ENCODE measurements at places on chromosomes 16 and 17.

DNA sequence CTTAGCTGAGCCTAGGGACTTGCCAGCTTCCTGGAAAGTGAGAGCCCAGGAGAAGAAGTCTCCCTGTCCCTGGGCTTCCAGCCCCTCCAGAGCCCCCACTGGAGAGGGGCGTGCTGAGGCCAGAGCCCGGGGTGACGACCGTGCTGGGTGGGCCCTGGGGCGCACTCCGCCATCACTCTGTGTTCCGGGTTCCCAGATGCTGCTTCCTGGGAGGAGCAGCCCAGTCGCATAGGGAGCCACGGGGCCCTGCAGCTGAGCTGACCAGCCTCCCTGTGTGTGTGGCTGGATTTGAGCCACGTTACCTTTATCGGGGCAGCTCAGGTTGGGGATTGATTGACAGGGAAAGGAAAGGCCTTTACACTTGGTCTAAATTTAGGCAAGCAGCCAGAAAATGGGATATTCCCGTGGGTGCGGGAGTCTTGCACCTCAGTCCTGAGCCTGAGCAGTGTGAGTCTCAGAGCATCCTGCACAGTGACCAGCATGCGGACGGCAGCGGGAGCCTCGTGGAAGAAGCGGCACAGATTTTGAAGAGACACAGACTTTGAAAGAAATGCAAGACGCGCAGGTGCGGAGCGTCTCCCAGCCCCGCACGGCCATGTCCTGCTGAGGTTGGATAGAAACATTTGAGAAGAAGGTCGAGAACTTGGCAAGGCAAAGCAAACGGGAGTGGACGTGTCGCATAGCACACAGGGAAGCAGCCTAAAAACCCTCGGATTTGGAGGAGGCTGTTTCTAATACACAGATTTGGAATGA is 51.3 kb upstream of the ZNF750 start:
- no peak for DNase-seq

DNA sequence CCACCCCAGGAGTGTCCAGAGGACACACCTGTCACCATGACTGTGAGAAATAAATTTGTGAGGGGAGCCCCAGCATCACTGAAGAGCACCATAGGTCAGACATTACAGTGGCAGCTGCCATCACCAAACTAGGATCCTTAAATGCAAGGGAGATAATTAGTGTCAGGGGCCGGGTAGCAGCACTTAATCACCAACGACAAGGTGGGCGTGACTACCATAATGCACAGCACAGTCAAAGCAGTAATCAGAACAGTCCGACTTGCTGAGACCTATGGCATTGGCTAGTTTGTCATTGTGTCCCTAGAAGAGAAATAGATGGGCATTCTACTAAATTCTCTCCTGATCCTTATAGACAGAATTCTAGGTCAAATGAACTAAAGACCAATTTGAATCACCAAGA is 856.7 kb upstream of the GOT2 start:
- no peak for DNase-seq

DNA sequence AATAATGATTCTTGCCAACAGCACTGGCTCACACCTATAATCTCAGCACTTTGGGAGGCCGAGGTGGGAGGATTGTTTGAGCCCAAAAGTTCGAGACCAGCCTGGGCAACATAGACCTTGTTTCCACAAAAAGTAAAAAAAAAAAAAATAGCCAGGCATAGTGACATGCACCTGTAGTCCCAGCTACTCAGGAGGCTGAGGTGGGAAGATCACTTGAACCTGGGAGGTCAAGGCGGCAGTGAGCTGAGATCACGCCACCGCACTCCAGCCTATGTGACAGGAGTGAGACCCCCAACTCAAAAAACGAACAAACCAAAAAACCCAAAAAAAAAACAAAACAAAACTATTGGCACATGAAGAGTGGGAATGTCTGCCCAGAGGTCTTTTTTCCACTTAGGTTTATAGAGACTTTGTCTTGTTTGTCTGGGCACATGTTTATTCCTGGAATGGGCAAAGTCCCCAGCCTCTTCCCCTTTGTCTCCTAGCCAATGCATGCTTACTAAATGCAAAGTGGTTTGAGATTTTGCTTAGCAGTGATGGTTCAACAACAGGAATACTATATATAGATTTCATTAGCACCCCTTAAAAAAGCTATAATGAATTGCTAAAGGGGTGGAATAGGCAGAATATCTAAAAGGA is 25.9 kb downstream of the NMT1 start:
- no peak for DNase-seq

DNA sequence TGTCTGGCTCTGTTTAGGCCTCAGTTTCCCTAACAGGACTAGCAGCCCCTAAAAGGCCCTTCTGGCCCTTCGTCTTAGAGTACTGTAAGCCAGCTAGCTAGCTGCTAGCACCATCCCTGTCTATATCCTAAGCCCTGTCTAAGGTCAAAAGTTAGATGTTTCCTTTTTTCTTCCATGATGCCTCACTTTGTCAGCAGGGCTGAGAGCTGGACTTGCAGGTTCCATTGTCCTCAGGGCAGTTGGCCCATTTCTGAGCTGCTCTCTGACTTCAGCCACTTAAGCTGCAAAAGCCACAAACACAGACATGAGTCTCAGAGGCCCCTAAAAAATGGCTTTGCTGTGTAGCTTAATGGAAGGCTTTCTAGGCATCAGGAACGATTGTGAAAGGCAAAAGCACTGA is 187.7 kb downstream of the CBLN1 start:
- no peak for DNase-seq

- DNase-seq: no peak
Observed at GRCh38 chr17:49519781-49520180, 24.7 kb downstream of the NGFR start.

- no peak for DNase-seq
Observed at GRCh38 chr17:48603959-48604769, 622 bp downstream of the HOXB6 start.

- peak; percentile 85 for DNase-seq
Observed at GRCh38 chr17:79810130-79811010, 13.5 kb upstream of the CBX8 start.

- DNase-seq: no peak
Observed at GRCh38 chr17:40103688-40104087, 3.3 kb upstream of the NR1D1 start.

DNA sequence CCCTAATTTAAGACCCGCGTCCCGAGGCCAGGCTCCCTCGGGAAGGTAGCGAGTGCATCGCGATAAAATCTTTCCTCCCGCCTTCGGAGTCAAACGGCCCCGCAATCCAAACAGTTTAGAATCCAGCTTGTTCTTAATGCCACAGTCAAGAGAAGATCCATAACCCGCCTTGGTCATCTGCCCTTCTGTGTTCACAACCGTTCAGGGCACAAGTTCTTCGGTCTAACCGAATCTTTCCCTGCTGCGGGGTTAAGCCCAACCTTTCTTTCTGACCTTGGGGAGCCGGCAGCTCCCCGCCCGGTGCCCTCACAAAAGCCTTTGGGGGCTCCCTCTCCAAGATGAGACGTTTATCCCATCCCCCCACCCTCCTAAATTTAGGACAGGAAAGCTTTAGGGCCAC is 30.3 kb downstream of the CPSF4L start:
- no peak for DNase-seq

GRCh38 chr17:79955167-79955549 is 80.5 kb downstream of the TBC1D16 start:
- peak; percentile 53 for DNase-seq

DNA sequence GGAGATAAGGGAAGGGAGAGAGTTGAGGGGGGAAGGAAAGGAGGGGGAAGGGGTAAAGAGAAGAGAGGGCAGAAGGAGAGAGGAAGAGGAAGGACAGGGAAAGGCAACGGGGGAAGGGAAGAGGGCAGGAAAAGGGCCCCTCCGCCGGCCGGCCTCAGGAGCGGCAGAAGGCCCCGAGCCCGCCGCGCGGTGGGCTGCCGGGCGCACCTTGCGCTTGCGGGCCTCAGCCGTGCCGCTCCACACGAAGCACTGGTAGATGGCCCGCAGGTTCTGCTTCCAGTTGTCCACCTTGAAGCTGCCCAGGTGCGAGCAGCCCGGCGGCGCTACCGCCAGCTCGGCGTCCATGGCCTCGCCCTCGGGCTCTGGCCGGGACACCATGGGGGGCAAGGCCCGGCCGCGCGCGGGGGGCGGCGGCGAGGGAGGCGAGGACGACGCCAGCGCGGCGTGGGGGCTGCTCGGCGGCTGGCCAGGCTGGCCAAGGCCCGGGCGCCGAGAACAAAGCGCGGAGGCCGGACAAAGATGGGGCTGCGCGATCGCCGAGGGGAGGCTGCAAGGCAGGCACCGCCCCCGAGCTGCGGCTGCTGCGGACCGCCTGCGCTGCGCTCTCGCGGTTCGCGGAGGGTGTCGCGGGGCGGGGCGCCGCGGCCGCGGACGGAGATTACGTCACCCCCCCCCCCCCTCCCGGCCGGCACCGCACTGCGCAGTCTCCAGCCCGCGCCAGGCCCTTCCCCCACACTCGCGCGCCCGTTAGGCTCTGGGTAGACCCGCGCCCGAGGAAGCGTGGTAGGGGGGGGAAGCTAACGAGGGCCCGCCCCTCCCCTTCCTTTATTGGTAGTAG is at the start of gene USP22:
TSS of gene USP22 (minus strand) at position 554 of the 838 bp plus-strand sequence. CDS start at position 378, 176 bp downstream.
- DNase-seq: no peak

- no peak for DNase-seq
Observed at GRCh38 chr17:2881295-2881694, 85.1 kb downstream of the RAP1GAP2 start.

- no peak for DNase-seq
Observed at GRCh38 chr17:5225668-5226457, 8.8 kb downstream of the SCIMP start.

DNA sequence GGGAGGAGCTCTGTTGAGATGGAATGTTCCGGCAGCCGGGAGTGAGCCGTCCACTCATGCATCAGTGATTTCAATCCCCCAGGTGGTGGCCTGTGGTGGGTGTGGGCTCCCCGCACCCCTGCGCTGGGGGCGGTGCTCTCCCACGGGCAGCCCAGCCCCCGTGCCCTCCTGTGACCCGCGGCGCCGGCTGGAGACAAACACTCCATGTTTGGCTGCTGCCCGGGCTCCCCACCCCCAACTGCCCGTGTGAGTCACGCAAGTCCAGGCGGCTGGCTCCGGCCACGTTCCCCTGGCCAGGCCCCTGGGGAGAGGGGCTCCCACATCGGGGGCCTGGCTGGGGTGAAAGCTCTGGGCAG is 29.4 kb downstream of the CACNA1H start:
- no peak for DNase-seq

DNA sequence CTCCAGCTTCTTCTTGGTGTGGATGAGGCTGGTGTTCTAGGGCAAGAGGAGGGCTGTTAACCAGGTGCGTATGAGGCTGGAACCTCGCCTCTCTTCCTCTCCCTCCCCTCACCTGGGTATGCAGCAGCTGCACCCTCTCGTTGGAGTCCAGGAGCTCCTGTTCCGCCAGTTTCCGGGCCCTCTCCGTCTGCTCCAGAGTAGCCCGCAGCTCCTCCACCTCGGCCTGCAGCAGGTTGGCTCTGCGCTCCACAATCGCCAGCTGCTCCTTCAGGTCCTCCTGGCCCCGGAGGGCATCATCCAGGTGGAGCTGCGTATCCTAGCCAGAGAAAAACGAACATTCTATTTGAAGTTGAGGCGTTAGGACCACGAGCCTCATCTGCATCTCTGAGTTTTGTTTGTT is 25.4 kb downstream of the MYH3 start:
- no peak for DNase-seq

GRCh38 chr17:29838961-29839360 is 91.1 kb downstream of the SSH2 start:
- DNase-seq: no peak

GRCh38 chr17:4492721-4493561 is 5.7 kb upstream of the SPNS2 start:
- DNase-seq: no peak

GRCh38 chr16:86391486-86391885 is 118.8 kb upstream of the FOXF1 start:
- DNase-seq: no peak

DNA sequence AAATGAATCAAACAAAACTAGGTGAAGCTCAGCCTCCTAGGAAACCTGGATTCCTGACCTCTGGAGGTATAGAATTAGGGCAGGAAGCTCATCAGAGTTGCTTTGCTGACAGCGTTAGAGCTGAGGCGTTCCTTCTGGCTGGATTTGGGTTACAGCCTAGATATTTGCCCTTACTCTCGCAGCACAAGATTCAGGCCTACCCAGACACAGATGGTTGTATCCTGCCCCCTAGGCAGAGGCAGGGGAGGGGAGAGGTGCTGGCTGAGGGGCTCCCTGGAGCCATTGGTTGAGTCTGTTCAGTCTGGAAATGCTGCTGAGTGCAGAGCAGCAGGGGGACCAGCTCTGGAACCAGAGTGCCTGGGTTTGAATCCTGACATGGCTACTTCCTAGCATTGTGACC is 78.4 kb downstream of the MPRIP start:
- no peak for DNase-seq

DNA sequence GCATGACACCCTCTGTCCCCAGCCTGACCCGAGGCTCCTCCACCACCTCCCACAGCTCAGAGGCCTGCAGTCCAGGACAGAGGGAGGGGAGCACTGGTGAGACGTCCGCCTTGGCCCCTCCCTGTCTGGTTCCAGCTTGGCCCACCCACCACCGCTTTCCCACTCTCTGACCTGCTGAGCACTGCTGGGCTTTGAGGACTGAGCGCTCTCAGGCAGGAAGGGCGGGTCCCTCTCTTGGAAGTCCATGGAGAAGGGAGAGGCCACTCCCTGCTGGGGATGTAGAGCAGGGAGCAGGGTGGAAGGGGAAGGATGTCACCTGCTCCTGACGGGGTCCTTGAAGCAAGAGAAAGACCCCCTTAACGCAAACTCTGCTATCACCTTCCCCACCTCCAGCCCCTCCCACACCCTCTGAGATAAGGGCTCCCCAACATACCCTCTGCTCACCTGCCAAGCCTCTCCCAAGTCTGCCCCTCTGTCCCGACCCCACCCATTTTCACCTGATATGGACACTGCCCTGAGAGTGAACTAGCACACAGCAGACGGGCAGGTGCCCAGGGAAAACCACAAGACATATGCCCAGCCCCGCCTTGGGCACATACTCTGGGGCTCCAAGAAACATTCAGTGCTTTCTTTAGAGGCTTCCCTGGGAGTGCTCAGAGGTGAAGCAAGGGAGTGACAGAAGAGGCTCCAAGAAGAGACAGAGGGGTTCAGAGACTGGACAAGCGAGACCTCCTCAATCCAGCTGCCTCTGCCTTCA is 1.4 kb downstream of the OSBPL7 start:
- no peak for DNase-seq

GRCh38 chr17:68682903-68683302 is 81.7 kb upstream of the FAM20A start:
- DNase-seq: no peak

DNA sequence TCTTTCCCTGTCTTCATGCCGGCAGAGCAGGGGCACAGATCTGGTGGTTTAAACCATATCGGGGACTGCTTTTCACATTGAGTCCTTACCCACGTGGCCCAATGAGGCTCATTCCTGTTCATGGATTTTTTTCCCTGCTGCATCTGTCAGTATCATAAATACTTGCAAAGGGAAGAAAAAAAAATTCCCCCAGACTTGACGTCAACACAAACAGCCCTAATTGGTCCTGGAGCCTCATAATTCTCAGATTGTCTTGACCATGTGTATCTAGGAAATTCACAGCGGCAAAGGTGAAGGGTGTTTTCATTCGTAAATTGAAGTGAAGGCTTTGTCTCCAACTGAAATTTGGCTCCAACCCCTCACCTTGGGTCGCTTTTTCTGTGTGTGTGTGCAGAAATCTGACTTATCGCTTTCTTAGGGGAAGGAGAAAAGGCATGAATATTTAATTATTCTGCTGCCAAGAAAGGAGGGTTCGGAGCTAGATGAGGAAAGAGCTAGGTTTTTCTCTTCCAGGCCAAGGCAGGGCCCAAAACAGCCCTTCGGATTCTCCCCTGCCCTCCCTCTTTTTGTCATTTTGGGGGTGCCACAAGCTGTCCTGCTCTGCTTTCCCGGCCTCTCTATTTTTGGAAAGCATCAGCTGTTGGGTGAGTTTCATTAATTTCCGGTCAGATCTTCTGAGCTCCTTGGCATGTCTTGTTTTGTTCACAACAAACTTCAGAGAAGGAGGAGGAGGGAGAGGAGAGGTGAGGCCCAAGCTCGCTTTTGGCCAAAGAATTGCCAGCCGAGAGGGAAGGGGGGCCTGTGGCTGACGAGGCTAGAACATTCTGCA is 17.8 kb upstream of the CIBAR2 start:
- DNase-seq: no peak
